Activated CD8-positive, alpha-beta memory T cell treated with anti-CD3 and anti-CD28 coated beads for 1 hour (primary cell): ENCODE measurements at places on chromosomes 1 and 21.

DNA sequence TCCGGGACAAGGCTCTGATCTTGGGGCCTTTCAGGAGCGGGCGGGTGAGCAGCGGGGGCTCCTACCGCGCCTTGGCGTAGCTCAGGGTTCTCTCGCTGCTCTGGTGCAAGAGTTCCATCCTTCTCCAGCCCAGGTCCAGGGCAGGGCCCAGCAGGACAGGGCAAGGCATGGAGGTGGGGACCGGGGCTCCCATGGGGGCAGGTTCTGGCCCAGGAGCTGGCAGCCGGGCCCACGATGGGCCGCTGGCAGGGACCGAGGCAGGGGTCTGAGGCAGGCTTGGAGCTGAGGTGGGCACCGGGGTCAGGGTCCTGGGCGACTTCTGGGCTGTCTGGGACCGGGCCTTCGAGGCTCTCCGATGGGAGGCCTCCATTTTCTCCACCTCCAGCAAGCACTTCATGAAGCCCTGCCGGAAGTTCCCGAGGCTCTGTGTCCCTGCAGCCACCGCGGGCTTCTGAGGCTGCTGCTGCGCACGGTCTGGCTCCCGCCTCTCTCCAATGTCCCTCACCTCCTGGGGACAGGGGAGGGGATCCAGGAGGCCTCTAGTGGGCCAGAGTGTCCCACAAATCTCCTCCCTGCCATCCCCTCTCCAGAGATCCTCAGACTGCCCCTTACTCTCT, 27.6 kb downstream of the SPATA21 start:
- DNase-seq, result no peak

GRCh38 chr1:966135-966703, at the start of gene PLEKHN1:
PLEKHN1 (plus strand) TSS chr1:966482; CDS start chr1:966532, 50 bp downstream.
- no peak for DNase-seq

- no peak for DNase-seq
Observed at GRCh38 chr1:99850459-99851291, 514 bp downstream of the AGL start.

- DNase-seq, result no peak
Observed at GRCh38 chr1:18211764-18212163, 104.2 kb downstream of the IGSF21 start.

- DNase-seq, result no peak
Observed at GRCh38 chr1:203311368-203312301, 6.3 kb downstream of the BTG2 start.

DNA sequence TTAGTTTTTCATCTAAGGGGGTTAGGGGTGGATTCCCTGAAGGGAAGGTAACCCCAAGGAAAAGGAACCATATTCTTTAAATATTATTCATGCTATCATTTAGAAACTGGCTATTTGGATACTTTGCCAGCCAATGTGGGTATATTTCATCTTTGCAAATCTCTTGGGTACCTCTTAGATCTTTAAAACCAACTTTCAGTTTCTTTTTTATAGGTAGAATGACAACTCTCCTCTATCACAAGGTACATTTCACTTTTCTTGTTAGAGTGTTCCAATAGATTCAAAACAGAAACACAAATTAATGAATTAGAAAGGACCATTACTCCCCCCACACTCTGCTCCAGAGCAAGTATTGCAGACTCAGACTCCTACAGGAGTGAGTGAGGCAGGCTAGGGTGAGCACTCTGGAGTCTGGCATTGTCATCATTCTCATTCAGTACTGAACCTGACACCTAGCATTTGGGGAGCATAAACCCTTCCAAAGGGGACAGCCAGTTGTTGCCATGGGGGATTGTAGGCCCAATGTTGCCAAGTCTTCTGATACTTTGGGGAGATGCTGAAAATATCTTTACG, 43.0 kb downstream of the MACO1 start:
- no peak for DNase-seq

GRCh38 chr1:207748737-207749528, 2.9 kb upstream of the CD46 start:
- no peak for DNase-seq

DNA sequence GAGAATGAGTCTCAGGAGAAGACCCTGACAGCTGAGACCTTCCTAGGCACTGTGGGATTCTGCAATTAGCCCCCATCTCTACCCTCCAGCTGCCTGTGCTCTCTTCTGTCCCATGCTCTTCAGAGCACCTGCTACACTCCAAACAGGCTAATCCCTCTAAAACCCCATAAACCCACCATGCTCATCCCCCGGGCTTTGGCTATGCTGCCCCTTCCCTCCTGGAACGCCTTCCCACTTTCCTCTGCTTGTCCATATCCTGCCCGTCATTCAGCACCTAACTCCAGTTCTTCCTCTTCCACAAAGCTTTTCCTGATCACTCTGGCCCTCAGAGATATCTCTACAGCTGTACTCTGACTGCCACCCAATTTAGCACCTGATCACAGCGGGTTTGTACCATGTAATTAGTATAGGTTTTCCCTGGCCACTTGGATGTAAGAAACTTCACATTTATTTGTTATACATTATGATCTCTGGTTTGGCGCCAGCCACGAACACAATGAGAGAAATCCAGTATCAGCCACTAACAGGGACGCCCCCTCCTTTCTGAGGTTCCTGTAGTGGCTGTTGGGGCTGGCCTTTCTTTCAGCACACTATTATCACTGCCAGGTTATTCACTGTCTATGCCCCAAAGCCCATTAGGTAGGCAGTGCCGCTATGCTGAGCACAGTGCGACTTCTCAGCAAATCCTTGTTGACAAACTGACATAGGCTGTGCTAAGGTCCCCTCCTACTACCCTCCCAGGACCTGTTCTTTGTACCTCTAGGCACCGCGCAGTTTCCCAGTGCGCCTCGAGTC, 45.1 kb downstream of the CDC7 start:
- no peak for DNase-seq

GRCh38 chr21:38985568-38986378, 180.0 kb downstream of the ETS2 start:
- no peak for DNase-seq

DNA sequence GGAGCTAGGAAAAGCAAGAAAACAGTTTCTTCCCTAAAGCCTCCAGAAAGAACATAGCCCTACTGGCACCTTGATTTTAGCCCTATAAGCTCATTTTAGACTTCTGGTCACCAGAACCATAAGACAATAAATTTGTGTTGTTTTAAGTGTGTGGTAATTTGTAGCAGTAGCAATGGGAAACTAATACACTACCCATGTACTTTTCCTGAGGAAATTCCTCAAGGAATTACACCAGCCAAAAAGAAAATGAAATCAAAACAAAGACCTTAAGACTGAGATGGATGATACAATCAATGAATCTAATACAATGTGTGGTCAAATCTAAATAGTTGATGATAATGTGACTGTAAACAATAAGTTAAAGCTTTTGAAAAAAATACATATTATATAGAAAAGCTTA, 11.8 kb downstream of the VAMP4 start:
- no peak for DNase-seq

DNA sequence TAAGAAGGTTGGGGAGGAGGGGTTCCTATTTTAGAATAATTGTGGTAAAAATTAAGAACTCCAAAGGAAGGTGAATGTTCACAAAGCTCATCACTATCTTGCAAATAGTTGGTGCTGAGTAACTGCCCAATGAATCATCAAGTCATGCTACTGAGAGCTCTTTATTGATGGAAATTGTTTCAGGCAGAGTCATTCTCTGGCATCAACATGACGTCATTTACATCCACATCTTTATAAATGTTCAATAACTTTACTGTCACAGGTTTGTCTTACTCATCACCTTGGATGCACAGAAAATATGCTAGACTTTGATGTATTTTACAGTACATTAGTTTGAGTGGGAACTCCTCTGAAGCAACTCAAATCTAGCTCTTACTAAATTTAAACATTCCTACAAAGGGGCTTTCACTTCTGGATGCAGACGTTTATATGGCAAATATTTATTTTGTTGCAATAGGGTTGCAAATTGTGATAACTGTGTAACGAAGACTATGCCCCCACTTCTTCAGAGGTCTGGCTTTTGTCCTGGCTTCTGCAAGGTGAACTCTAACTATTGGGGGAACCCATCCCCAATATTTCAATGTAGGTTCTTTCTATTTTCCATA, 273.7 kb upstream of the AJAP1 start:
- no peak for DNase-seq

GRCh38 chr1:2583331-2583791, 3.2 kb upstream of the PRXL2B start:
- no peak for DNase-seq

DNA sequence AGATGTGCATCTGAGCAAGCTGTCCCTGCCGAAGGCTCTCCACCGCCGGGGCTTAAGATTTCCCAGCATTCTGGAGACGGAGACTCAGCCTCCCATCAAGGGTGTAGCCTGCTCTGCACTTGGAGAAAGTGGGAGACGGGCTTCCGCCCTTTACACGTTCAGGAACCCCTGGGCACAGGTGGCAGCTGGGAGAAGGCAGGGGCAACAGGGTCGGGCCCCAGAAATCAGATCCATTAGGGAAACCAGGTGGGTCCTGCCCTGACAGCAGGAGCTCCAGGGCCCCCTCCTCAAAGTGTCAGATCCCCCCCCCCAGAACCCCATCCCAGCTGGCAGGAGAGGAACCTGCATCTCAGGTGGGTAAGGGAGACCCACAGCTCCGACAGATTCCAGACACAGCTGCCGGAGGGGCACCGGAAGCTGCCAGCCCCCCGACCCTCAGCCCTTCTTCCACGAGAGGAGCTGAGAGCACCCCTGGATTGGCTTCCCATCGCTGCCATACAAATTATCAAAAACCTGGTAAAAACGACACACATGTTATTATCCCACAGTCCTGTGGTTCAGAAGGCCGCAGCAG, 236.6 kb downstream of the NPHP4 start:
- DNase-seq, result no peak

- DNase-seq, result no peak
Observed at GRCh38 chr1:180974236-180974635, 48.4 kb downstream of the STX6 start.

GRCh38 chr1:116323491-116323890, 49.6 kb upstream of the ATP1A1 start:
- no peak for DNase-seq

DNA sequence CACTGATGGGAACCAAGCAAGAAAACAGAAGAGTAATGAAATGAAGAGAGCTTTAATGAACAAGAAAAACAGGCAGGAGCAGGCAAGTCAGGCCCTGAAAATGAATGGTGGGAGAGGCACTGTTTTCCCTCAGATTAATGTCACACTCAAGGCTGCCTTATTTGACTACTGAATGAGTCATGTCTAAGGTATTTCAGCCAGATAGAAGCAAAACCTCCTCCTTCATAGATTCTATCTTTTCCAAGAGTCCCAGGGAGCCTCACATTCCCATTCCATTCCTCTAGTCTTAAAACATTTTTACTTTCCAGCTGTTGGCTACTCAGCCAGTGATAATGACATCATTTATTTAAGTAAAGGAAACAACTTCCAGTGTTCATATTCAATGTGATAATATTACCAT, 228.4 kb upstream of the NRIP1 start:
- DNase-seq, result no peak

DNA sequence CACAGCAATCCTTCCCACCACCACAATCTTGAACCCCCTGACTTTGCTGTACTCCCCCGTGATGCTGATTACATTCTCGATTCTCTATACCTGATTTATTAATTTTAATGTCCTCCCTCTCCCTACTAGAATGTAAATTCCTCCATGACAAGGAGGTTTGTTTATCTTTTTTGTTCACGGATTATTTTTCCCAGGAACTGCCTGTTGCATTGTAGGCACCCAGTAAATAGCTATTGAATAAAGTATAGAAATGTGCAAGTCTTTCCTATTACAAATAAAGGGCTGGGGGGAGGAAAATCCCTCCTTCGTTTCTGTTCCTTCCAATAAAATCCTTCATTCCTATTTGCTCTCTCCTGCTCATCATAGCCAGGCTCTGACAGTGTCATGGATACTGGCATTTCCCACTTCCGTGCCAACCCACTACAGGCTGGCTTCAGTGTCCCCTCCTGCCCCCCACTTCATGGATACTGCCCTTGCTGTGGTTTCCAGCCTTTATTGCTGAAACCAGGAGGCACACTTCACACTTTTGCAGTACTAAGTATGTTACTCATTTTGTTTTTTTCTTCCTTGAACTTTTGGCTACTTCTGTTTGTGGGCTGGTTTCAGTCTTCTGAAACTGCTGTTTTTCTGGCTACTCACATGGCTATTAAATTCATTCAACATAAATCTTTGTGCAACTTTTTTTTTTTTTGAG, 7.5 kb downstream of the KIF1B start:
- no peak for DNase-seq

- DNase-seq, result no peak
Observed at GRCh38 chr21:41956926-41957729, 3.3 kb upstream of the C2CD2 start.

- DNase-seq, result no peak
Observed at GRCh38 chr1:65174585-65174984, 26.6 kb downstream of the AK4 start.

- no peak for DNase-seq
Observed at GRCh38 chr21:45071078-45071873, 3.1 kb upstream of the ADARB1 start.
